GM23338 (cell line): ENCODE measurements at places on chromosomes 13 and 19. TPM values are rescaled to one million over a fixed set of nuclear protein-coding genes. Genes with fewer than 3 reads are reported as not detected.
A peak's percentile ranks its signal among the peaks of the same experiment; 100 is the strongest.

GRCh38 chr19:4115050-4115817 is 8.7 kb downstream of the MAP2K2 start:
- no peak for DNase-seq

Gene DPF1
- 7.9 and 8.3 TPM in 2 replicates for polyA plus RNA-seq

Gene ZNF229
- polyA plus RNA-seq = 2.6 and 3.4 TPM in 2 replicates

Gene TRPC4
- 1.1 TPM in 2 replicates for polyA plus RNA-seq

- DNase-seq = peak; percentile 93
Measured at GRCh38 chr19:48614436-48615230, at the start of gene FAM83E. TSS of gene FAM83E (minus strand) at chr19:48615076. CDS start at chr19:48613372, 1,704 bp downstream.

DNA sequence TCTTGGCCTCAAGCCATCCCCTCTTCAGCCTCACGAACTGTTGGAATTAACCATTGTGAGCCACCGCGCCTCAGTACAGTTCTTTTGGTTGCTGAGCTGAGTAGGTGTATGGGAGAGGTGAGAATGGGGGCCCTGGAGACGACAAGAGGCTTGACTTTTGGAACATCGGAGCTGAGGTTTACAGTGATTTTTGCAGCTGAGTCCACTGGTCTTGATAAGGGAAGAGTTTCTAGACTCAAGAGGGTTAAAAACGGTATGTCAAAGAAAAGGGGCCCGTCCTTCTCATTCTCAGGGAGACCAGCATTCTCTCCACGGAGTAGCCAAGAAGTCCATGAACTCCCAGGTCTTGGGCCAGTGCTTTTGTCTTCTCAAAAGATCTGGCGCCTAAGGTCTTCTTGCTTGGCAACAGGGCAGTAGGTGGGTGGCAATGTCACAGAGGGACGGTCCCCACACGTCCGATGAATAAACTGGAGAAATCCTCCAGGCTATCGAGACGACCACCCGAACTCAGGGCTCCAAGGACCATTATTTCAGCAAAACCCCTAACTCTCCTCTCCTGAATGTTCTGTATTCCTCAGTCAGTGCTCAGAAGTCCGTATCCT is 6.4 kb upstream of the QTRT1 start:
- no peak for DNase-seq

GRCh38 chr19:44499559-44499958 is 763 bp downstream of the ZNF180 start:
- peak; percentile 66 for DNase-seq

Gene CGB5
- polyA plus RNA-seq = not detected in 2 replicates

Gene CIRBP
- 153 and 160 TPM in 2 replicates for polyA plus RNA-seq

DNA sequence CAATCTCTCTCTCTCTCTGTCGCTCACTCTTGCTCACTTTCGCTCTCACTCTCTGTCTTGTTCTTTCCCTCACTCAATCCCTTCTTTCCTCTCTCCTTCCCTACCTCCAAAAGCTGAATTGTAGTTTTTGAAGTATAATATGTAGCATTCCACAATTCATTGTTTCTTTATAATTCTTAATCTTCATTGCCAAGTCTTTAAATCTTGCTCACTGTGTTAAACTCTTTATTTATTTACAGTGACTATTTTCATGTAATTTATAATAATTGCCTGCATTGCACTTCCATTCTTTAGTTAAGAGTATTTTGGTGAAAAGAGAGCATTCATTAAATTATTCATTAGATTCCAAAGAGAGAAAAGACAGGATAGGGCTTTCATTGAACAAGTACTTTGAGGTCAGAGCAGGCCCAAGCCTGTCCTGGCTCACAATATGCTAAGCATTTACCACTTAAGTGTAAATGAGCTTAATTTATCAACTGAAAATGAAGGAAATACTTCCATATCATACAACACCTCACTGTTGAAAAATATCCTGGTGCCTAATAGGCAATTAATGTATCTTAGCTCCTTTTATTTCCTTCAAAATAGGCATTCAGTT is 257.4 kb upstream of the SLITRK1 start:
- DNase-seq = peak; percentile 43

- no peak for DNase-seq
Measured at GRCh38 chr13:59829690-59830089, 334.0 kb downstream of the DIAPH3 start.

DNA sequence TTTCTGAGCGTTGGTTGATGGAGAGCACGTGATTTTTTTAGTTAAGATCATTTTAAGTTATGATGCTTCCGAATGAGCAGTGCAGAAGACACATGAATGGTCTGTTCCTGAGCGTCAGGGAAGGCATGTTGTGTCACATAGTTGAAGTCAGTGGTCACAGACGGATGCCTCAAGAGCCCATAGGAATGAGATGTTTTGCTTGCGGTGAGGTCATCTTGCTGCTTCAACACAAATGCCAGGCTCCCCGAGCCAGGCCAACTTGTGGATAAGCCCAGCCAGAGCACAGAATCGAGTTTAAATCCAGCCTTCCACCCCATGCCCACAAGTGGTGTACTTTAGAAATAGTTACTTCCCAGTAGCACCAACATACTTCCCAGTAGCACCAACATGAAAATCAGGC is 5.4 kb downstream of the UPF3A start:
- DNase-seq = no peak

GRCh38 chr19:1856698-1857603 is 6.4 kb downstream of the KLF16 start:
- peak; percentile 87 for DNase-seq

Gene EXOC3L2
- polyA plus RNA-seq = 2.0 and 2.8 TPM in 2 replicates

DNA sequence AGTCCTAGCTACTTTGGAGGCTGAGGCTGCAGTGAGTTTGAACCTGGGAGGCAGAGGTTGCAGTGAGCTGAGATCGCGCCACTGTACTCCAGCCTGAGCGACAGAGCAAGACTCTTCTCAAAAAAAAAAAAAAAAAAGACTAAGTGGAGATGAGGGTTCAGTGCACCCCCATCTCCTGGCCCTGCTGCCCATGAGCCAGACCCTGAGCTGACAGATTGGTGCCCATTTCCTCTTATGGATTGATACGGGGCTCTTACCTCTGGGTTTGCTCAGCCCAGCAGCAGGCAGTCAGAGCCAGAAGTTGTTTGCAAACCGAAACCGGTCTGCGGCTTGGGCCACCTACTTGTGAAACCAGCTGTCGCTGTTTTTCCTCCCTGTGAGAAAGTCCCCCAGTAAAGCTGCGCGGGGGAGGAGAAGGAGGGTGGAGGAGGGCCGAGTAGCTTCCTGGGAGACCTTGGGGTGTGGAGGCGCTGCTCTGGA is 36.9 kb downstream of the ARRDC2 start:
- DNase-seq = peak; percentile 77

DNA sequence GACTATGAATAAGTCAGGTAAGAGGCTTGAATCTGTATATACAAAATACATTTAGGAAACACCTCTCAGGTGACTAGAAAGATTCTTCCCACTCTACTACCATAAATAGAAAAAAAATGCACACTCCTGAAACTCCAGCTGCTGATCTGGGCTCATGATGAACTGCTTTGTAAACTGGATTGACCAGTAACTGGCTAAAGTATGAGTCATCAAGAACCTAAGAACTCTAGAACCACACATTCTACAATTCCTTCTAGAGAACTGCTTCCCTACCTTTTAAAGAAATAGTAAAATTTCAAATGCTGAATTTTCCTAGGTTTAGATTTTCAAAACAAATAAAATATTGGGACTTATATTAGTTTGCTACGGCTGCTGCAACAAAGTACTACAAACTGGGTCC is 55.2 kb downstream of the ELF1 start:
- no peak for DNase-seq

Gene KLC3
- polyA plus RNA-seq = 2.8 and 3.1 TPM in 2 replicates

DNA sequence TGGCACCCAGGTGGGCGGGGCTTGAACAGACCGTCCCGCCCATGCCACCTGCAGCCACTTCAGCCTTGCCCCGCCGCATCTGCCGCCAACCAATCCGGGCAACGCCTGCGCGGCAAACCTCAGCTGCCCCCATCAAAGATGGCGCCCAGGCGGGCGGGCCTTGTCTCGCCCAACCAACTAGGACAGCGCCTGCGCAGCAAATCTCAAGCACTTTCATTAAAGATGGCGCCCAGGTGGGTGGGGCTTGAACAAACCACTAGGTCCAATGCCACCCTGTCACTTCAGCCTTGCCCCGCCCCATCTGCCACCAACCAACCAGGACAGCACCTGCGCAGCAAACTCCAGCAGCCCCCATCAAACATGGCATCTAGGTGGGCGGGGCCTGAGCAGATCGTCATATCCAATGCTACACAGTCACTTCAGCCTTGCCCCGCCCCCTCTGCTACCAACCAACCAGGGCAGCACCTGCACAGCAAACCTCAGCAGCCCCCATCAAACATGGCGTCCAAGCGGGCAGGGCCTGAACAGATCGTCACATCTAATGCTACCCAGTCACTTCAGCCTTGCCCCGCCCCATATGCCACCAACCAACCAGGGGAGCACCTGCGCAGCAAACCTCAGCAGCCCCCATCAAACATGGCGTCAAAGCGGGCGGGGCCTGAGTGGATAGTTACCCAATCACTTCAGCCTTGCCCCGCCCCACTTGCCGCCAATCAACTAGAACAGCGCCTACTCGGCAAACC is 1.4 kb downstream of the PEG3 start:
- no peak for DNase-seq

DNA sequence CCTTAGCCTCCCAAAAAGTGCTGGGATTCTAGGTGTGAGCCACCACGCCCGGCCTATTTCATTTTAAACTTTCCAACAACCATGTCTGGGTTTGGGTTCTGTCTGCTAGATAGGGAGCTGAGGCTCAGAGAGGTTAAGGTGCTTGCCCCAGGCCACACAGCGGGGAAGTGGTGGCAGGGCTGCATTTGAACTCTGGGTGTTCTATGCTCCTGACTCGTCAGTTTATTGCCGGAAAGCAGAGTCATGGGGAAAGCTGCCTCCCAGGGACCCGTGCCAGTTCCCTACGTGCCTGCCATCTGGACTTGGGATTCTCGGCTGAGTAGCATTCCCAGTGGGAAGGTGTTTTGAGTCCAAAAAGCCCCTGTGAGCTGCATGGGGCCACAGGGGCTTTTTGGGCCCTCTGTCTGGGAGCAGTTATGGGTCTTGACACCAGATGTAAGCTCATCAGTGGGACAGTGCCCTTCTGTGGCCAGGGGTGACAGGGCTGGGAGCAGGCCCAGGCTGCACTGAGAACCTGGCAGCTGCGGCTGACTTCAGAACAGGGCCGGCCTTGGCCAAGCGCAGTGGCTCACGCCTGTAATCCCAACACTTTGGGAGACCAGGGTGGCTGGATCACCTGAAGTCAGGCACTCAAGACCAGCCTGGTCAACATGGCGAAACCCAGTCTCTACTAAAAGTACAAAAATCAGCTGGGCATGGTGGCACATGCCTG is 10.9 kb downstream of the RFX1 start:
- DNase-seq = no peak

GRCh38 chr13:94112227-94112626 is 367.3 kb downstream of the DCT start:
- DNase-seq = no peak

Gene PRTN3
- 0.68 and 0.87 TPM in 2 replicates for polyA plus RNA-seq

Gene ARL11
- 0.32 and 0.61 TPM in 2 replicates for polyA plus RNA-seq

- DNase-seq = no peak
Measured at GRCh38 chr19:7778081-7778480, 15.0 kb downstream of the CLEC4M start.

Gene MEF2B
- 7.4 and 8.1 TPM in 2 replicates for polyA plus RNA-seq

- no peak for DNase-seq
Measured at GRCh38 chr13:46996316-46997030, 99.6 kb upstream of the HTR2A start.

Gene ZNF738
- polyA plus RNA-seq = 138 and 151 TPM in 2 replicates

GRCh38 chr13:96091164-96092117 is 1.5 kb downstream of the HS6ST3 start:
- DNase-seq = peak; percentile 67

DNA sequence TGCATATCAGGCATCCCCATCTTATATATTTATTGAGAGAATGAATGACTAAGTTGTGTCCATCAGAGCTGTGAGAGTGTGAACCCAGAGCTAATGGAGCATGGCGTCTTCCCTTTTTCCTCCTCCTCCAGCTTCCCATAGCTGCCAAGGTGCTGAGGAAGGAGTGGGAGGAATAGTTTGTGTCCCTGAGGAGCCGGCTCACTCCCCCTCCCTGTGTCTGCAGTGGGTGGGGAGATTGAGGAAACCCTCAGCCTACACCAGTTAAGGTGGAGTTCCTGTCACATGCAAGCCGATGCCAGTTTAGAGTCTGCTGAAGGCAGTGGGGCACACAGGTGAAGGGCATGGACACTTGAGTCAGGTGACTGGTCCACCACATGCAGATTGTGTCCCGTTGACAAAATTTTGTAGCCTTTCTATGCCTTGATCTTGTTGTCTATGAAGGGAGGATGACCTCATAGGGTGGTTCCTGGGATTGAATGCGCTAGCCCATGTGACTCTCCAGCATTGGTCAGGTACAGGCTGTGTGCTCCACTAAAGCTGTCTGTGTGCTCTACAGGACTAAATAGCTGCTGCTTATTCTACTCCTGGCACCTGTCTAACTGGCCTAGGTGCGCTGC is 47.6 kb upstream of the GPI start:
- DNase-seq = no peak

DNA sequence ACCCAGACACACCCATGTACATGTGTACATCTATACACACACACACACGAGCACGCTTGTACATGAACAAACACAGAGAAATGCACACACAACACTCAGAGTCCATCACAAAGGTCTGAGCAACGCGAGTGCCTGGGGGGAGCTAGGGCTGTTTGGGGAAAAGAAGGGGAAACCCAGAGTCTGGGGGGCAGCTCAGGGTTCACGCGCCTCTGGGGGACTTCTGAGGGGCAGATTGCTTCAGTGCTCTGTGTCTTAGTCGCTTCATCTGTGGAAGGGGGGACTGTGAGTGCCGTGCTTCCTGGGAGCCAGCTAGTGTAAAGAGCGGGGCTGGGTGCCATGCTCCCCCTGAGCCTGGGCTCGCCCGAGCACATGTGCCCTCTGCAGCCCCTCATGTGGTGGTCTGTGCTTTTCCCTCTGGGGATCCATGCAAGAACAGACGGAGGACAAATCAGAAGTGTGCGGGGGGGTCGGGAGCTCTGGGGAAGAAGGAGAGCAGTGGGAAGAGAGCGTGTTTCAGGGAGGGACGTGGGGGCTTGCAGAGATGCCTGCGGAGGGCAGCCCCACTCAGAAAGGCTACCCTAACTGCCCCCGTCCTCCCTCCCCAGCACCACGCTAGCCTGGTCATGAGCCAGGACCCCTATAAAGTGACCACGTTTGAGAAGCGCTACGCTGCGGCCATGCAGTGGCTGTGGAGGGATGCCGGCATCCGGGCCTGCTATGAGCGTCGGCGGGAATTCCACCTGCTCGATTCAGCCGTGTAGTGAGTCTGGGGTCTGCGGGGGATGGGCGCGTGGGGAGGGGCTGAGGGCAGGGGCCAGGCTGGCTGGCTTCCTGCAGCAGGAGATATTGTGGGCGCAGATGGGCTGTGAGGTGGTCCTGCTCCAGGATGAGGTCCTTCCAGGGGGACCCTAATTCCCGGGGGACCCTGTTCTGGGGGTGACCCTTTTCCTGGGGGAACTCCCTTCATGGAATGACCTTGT is 14.0 kb downstream of the GNA15 start:
- peak; percentile 49 for DNase-seq
